ENCODE measurements at places on chromosomes 7 and 10. TPM values are rescaled to one million over a fixed set of nuclear protein-coding genes. Genes with fewer than 3 reads are reported as not detected.

DNA sequence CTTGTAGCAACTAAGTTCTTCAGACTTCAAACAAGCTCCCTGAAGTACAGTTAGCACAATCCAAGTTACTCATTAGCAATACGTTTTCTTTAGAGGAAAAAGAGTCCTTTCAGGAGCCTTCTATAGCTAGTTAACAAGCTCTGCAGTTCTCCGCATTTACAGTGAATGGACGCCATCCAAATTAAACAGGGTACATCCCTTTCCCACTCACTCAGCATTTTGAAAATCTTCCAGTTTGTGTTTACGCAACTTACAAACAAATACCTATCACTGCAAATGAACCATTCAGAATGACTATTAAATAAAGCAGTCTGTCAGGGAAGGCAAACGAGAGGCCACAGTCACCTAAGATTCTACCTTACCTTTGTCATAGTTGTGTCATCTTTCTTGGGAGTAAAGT lies 84.5 kb downstream of the RNF32 start:
- DNase-seq = no peak

DNA sequence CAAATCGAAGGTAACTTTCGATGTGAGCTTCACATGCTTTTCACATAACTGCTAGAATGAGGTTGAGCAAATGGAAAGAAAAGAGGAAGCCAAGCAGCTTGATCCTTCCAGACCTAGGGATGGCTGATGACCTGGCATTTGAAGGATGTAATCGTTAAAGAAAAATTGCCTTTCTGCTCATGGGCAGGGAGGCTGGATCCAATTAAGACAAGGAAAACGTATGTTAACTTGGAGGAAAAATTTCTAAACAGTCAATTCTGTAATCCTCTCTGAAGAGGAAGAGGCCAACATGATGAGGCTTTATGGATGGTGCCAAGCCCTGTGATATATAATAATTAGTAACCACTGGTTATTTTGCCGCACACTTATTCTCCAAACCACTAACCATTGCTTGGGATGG lies 12.5 kb downstream of the GRK5 start:
- DNase-seq = no peak

The CHST15 gene
- 43.3 TPM for total RNA-seq

The ANKRD7 gene
- total RNA-seq = not detected

The CCDC146 gene
- total RNA-seq = 14.5 TPM

- no peak for DNase-seq
Observed at GRCh38 chr7:133753513-133753912, 373.6 kb upstream of the LRGUK start.

The LDB3 gene
- total RNA-seq = not detected

DNA sequence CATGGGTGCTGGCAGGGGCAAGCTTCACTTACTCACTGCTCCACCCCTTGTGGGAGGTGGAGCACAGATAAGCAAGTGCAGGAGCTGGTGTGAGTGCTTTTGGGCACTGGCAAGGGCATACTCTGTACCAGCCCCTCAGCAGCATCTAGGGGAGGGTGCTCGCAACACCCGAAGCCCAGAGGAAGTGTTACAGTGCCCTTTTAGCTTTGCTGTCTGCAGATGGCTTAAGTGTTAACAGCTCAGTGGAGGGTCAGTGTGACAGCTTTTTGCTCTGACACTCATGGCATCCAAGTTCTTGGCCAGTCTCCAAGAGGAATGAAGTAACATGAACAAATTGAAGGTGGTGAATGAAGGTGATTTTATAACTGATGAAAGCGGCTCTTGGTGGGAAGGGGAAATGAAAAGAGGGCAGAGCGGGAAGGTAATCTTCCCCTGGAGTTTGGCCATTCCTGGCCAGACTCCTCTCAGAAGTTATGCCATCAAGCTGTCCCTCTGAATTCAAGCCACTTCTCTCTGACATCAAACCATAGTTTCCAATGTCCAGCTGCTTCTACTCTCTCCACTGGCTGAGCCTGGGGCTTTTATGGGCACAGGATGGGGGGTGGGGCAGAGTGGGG lies 862.5 kb downstream of the KCNMA1 start:
- DNase-seq = no peak

DNA sequence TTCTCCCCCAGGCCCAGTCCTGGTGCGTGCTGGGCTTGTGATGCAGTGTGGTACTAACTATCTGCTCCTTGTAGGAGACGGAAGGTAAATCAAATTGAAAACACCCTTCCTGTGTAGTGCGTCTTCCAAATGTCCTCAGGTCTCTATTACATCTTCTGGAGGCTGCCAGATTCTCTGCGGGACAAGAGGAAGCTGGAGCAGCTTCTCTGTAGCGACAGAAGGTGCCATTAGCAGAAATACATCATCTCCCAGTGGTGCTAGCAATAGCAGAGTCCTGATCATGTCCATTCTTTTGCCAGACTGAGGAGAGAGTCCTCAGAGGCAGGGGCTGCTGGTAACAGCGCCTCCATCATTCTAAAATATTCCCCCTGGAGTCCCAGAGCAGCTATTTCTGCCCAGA lies 675.2 kb downstream of the LRMDA start:
- DNase-seq = no peak
